Fibroblast of lung (primary cell): ENCODE measurements at places on chromosomes 2 and 18. TPM values are rescaled to one million over a fixed set of nuclear protein-coding genes. Genes with fewer than 3 reads are reported as not detected.

Gene BUB1
- polyA plus RNA-seq = 9.9 and 37.5 TPM in 2 replicates

Gene CPO
- polyA plus RNA-seq = not detected in 2 replicates

Gene DNAH7
- 0.37 and 0.49 TPM in 2 replicates for polyA plus RNA-seq

- DNase-seq = no peak
Measured at GRCh38 chr18:79486356-79487182, 90.8 kb downstream of the NFATC1 start.

DNA sequence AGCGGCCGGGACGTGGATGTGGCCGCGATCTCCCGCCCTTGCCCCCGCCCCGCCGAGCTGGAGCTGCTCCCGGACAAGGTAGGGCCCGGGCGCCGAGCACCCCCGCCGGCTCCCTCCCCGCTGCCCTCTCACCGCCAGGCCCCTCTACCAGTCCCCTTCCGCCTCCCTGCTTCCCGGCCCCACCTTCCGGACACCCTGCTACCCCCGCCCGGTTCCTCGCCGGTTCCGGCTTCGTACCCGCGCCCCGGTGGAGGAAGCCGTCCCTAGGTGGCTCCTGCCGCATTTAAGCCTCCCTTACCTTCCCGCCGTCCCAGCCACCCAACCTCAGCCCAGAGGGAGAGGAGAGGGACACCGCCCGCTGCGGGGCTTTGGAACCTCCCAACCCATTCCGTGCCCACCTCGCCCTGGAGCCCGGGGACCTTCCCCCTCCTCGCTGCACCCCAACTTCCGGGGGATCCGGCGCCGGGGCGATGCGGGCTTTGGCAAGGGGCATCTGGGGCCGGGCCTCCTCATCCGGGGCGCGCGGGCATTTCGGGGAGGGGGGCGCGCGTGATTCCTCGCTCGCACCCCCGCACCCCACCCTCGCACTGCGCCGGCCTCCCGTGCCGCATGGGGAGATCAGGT, 475 bp downstream of the B3GNT2 start:
- no peak for DNase-seq

GRCh38 chr2:190303647-190304046, 16.0 kb downstream of the HIBCH start:
- DNase-seq = peak; percentile 31

- DNase-seq = peak; percentile 76
Measured at GRCh38 chr2:30631051-30631671, 176.1 kb downstream of the CAPN13 start.

- DNase-seq = peak; percentile 8
Measured at GRCh38 chr2:69436596-69436937, 668 bp downstream of the NFU1 start.

DNA sequence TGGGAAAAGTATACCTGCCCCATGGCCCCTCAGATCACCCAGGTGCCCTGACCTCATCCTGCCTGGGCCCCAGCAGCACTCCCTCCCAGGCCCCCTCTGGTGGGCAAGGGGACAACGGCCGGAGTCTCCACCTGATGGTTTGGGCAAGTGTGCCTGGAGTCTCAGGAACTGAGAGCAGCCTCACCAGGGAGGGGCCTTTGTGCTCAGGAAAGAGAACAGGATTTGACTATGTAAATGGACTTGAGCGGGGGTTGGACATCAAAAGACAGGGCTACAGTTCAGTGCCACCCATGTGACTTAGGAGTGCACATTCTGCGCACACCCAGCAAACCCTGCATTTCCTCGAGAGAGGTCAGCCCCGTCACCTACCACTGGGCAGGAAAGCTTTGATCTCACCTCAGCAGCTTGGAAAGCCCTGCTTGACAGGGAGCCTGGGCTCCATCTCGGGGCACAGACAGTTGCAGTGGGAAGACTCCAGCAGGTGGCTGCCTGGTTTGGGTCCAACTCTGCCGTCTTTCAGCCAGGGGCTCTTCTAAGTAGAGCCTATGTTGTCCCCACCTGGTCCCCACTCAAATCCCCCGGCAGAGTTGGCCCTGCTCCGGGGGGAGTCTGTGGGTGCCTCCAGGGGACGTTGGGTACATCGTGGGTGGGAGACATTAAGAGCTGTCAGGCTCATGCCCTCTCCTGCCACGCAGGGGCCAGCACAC, 3.3 kb downstream of the INPP5D start:
- no peak for DNase-seq

- peak; percentile 69 for DNase-seq
Measured at GRCh38 chr18:45090526-45091140, 409.9 kb downstream of the SETBP1 start.

- no peak for DNase-seq
Measured at GRCh38 chr2:166762746-166763145, 125.5 kb upstream of the XIRP2 start.

DNA sequence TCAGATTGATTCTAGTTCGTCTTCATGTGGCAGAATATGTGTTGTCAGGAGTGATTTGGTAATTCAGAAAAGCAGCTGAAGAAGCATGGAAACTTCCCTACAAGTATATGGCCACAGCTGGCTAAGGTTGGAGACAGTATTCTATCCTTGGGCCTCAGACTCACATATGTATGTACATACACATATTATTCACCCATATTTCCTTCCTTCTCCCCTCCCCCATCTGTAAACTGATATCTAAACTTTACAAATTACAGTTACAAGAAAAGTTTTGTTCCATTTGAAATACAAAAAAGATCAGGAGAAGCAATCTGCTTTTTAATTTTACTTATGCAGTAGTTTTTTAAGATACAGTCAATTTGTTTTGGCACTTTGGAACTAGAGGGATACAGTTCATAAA, 3.1 kb downstream of the SP3 start:
- no peak for DNase-seq
